Smooth muscle cell of the brain vasculature (primary cell): ENCODE measurements at places on chromosomes 5 and 9.

DNA sequence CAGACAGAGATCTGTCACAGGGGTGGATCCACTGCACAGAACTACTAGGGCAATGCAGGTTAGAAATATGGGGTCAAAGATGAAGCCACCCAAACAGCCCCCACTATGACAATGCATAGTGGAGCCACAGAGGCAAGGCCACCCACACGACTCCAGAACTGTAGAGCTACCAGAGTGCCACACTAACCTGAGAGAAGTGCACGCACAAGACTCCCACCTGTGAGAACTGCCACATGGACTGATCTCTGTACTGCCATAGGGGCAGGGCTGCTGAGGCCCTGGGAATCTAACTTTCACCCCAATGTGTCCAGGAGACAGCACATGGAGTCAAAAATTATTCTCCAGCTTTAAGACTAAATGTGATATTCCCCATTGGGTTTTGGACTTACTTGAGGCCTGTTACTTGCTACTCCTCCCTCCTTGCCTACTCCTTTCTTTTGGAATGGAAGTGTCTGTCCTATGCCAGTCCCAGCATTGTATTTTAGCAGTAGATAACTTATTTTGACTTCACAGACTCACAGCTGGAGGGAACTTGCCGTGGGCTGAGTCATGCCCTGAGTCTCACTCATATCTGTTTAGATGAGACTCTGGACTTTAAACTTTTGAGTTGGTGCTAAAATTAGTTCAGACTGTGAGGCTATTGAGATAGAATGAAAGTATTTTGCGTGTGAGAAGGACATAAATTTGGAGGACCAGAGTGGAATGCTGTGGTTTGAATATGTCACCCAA, 853.3 kb downstream of the MAT2B start:
- DNase-seq = no peak

GRCh38 chr5:170293273-170293672, 4.3 kb downstream of the LCP2 start:
- DNase-seq = no peak

- no peak for DNase-seq
Observed at GRCh38 chr9:123649909-123650308, 280.0 kb downstream of the DENND1A start.

DNA sequence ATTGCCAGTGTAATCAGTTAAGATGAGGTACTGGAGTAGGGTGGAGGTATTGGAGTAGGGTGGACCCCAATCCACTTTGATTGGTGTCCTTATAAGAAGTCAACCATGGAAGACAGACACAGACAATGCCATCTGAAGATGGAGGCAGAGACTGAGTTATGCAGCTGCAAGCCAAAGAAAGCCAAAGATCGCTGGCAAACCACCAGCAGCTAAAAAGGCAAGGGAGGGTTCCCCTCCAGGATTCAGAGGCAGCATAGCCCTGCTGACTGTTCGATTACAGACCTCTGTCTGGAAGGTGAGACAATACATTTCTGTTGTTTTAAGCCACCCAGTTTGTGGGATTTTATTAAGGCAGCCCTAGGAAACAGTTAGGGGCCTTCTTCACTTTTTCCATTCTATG, 30.5 kb upstream of the CKMT2 start:
- no peak for DNase-seq

- no peak for DNase-seq
Observed at GRCh38 chr5:123578390-123578789, 66.4 kb downstream of the CSNK1G3 start.

DNA sequence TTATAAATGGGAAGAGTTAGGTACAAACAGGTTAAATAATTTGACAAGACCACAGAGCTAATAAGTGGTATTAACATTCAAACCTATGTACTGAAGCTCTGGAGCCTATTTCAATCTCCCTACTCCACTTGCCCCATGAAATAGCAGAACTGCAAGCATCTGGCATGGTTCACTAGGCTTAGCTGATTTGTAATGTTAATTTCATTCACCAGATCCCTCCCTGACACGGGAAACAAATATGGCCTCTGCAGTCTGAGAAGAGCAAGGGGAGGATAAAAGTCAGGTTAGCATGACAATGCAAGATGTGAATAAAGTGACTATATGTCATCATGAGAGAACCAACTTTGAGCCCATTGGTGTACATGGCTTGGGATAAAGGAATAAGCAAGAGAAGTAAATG, 428.8 kb downstream of the BRINP1 start:
- DNase-seq = no peak

- no peak for DNase-seq
Observed at GRCh38 chr5:54440456-54440893, 15.0 kb upstream of the HSPB3 start.

- DNase-seq = no peak
Observed at GRCh38 chr5:159762921-159763320, 153.4 kb upstream of the ADRA1B start.

DNA sequence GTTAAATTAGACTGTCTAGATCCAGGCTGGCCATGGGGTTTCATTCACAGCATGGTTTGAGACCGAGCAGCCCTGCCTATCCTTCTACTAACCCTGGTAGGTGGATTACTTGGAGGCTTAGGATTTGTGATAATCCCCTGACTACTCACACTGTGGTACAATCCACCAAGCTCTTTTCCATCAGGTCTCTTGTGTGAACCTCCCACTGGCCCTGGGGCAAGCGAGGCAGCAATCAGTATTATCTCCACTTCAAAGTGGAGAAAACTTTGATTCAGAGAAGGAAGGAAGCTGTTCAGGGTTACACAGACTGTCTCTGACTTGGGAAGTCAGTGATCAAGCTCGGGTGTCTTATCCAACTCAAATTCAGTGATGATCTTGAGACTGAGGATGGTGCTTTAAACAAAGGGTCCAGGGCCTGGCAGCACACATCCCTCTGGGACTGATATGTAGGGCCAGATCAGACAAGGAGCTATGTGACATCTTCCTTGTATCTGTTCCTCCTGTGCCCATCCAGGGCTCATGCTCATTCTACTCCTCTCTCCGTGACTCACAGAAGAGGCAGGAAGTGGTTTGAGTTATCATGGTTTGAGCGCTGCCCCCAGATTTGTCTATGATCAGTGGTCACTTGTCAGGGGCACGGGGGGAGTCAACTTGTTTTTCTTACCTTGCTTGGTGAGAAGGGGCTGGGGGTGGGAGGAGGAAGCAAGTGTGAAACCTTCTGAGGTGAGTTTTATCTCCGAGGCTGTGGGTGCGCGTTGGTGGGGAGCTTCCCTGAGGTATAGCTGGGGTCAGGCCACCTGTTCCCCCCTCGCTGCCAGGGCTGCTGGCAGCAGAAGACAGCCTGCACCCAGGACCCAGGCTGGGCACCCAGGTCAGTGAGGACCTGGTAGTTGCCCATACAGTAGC, 48.6 kb downstream of the RGS3 start:
- no peak for DNase-seq

GRCh38 chr5:140927228-140927573, 1.1 kb downstream of the PCDHAC1 start:
- no peak for DNase-seq

- no peak for DNase-seq
Observed at GRCh38 chr9:136857581-136858412, 5.7 kb downstream of the MAMDC4 start.
